ENCODE measurements at places on chromosomes 1 and 21.

DNA sequence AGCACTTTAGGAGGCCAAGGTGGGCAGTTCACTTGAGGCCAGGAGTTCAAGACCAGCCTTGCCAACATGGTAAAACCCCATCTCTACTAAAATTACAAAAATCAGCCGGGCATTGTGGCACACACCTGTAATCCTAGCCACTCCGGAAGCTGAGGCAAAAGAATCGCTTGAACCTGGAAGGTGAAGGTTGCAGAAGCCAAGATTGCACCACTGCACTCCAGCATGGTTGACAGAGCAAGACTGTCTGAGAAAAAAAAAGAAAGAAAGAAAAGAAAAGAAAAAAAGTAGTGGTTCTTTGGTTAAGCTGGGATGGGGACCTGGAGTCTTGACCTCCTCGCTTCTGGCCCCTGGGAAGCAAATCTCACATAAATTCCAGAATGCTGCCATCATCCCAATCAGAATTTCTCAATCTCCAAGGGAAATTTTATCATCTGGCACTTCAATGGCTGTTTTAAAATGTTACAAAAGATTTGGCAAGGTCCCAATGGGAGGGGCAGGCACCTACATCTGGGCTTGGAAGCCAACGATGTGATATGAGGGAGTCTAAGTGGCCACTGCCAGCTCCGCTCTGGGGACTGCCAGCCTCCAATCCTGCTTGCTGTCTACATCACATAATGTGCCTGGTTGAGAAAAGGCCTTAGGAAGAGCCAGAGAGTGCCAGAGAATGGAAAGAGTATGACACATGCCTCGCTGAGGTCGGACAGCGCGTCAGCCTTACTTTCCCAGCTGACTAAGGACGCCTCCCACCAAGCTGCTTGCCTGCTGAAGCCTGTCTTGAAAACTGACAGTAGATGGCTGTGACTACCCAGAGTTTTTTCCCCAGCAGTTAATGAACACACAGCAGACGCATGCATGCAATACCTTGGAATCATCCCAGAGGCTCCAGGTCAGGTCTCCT, 42.1 kb upstream of the SRP9 start:
- DNase-seq, result peak; percentile 63

- no peak for DNase-seq
These were observed 44.1 kb upstream of the EIF4G3 start for GRCh38 chr1:21220815-21221214.

DNA sequence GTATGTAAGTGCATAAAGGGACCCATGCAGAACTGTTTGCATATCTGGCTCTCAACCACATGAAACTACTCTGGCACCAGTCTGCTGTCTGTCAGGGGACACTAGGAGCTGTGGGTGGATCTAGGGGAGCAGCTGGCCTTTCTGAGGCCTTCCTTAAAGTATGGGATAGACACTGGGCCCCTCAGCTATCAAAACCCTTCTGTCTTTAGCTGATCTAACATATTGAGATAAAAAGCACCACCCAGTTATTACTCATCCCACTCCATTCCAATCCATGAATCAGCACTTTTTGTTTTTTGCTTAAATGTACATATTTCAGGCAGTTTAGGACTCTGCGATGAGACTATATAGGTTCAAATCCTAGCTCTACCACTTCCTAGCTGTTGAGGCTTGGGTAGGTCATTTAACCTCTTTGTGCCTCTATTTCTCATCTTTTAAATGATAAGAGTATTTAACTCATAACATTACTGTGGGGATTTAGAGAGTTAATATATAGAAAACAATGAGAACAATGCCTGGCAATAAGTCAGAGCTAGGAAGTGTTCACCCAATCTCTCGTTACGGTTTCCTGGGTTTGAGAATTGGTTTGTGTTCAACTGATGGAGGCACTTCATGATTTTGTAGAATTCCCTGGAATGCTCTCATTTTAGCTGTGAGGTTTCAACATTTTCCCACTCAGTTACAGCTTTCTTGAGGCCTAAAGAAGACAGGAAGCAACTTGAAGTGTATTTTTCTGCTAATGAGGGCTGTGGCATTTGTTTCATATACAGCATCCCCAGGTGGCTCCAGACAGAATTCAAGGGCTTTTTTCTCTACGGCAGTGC, 68.9 kb downstream of the LRIG2 start:
- no peak for DNase-seq

GRCh38 chr1:119279456-119280381, 88.9 kb upstream of the HAO2 start:
- no peak for DNase-seq

GRCh38 chr1:36846357-36846756, 188.0 kb downstream of the GRIK3 start:
- no peak for DNase-seq

GRCh38 chr1:29145739-29146437, 22.2 kb upstream of the TMEM200B start:
- DNase-seq, result no peak

GRCh38 chr1:55005351-55006140, 6.8 kb downstream of the BSND start:
- DNase-seq, result no peak

GRCh38 chr1:2275796-2276536, 47.8 kb downstream of the SKI start:
- DNase-seq, result no peak

GRCh38 chr1:88746916-88747315, 62.8 kb downstream of the PKN2 start:
- DNase-seq, result no peak

DNA sequence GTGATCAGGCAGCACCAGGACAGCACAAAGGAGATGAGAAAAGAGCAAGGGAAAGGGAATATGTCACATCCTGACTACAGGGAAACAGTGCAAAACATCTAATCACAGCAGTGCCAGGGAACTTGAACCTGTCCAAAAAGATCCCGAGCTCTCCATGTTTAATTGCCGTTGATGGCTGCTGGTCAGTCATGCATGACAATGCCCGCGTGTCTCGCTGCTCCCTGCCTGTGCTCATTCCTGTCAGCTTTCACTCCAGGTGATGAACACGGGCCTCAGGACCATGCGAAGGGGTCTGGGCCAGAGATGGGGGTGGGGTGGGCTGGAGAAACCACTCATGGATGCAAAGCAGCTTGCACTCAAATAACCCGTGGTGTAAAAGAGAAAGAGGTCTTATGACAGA, 287.0 kb downstream of the GPATCH2 start:
- DNase-seq, result no peak

GRCh38 chr1:114330451-114330983, 176.8 kb upstream of the SYT6 start:
- no peak for DNase-seq

DNA sequence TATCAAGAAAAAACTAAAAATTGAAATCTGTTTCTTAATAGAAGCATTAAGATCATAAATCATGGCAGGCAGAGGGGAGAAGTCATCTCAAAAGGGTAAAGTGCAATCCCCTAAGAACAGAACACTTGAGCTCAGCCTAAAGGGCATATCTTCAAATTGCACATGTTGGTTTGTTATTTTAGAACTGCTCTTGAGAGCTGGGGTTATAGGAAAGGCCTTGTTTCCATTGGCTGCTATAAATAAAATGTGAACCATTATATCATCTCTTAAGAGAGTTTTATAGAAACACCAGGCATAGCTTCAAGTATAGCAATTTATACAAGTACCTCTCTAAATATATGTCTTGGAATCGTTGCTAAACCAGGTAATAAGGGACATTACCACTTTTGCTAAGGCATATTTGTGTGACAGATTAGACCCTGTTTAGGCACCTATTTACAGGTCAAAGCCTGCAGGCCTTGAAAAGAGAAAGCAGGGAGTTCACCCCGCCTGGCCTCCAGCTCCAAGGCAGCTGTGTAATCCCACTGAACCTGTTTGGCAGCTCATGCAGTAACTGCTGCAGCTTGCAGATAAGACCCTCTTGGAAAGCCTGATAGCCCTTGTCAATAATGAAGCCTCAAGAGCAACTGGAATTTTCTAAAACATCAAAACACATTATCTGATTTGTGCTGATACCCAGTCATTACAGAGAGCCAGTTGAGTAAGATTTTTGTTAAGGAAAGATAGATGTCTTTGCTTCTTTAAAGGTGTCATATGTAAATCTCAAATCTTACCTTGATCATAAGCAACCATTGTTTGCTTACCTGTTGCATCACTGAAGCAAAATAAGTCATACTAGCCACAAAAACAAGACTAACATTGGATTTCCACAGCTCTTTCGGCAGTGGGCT, 24.2 kb upstream of the SYDE2 start:
- DNase-seq, result no peak

- DNase-seq, result no peak
These were observed 8.7 kb downstream of the LAPTM5 start for GRCh38 chr1:30748699-30749401.

DNA sequence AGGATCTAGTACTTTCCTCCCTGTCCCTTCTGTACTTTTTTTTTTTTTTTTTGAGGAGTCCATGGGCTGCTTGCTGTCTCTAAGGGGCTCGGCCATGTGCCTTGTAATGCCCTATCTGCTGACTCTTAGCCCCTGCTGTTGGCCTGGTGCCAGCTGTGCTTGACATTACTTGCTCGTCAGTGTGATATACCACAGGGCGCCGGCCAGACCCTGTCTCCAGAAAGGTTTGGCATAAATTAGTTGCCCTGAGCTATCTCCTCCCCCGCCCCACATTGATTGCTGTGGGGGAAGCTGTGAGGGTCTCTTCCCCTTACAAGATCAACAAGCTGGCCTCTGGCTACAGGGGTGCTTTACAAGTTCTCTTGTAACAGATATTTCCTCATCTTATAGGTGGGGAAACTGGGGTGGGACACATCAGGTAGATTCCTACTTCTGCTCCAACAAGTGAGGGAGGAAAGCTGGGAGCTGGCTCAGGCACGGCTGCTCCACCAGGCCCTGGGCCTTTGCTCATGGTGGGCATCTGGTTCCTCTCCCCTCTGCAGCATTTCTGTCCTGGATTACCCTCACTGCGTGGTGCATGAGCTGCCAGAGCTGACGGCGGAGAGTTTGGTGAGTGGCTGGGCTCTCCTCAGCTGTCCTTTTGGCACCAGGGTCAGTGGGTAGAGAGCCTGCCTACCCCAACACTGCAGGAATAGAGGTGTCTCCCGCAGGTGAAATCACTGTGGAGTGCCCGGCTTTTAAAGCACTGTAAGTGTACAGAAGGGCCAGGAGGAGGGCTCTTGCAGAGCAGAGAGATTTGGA, 15.6 kb downstream of the STRIP1 start:
- no peak for DNase-seq

DNA sequence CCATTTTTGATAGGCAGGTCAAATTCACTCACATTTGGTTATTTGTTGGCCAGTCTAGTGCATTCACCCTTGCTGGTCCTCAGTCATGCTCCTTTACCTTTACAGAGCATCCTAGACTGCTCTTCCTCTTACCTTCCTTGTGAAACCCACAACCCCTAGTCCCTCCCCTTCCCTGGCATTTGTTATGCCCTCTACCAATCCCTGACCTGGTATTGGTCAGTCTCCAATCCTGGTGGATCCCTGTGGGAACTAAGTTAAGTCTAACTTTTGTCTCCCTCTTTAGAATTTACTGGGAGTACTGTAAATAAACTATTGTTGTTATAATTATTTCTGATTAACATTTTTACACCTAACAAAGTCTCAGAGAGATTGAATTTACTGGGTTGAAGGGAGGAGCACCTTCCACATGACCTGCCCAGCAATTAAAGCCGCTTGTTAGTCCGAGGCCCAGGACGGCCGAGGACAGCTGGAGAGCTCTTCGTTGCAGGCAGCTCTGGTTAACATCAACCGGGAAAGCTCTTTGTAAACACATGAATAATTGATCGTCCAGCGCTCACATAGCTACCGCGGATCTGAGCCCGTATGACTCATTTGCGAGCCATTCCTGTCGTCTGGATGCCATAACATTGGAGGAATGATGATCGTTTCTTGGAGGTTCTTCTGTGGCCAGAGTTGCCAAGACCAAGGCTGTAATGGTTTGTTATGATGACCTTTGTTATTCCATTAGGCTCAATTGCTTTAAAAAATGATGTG, 31.9 kb downstream of the MTARC1 start:
- DNase-seq, result no peak

- DNase-seq, result no peak
These were observed 11.5 kb downstream of the ATP1A4 start for GRCh38 chr1:160162931-160163330.

GRCh38 chr1:7551442-7551841, 219.7 kb upstream of the VAMP3 start:
- DNase-seq, result no peak

DNA sequence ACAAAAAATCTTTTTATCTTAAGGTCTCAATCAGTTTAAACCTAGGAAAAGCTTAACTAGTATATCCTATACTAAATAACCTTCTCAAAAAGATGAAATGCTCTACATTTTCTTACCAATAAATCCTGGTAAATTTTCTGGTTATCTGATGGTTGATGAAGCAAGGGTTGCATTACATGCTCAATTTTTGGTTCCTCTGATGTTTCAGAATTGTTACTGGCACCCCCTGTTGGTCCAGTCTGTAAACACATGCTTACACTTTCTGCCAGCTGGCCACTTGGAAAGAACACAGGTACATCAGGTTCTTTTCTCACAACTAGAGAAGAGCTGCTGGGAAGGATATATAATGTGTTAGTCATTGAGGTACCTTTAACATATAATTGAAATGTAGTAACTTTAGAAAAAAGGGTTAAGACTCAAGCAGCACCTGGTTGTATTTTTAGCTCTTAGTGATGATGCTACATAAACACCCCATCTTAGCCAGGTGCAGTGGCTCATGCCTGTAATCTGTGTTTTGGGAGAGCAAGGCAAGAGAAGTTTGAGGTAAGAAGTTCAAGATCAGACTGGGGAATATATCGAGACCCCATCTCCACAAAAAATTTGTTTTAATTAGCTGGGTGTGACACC, 30.9 kb upstream of the TAL1 start:
- no peak for DNase-seq

GRCh38 chr1:206589206-206589605, 23.1 kb downstream of the EIF2D start:
- DNase-seq, result peak; percentile 74

- DNase-seq, result no peak
These were observed 93.8 kb downstream of the S1PR1 start for GRCh38 chr1:101330427-101331130.

DNA sequence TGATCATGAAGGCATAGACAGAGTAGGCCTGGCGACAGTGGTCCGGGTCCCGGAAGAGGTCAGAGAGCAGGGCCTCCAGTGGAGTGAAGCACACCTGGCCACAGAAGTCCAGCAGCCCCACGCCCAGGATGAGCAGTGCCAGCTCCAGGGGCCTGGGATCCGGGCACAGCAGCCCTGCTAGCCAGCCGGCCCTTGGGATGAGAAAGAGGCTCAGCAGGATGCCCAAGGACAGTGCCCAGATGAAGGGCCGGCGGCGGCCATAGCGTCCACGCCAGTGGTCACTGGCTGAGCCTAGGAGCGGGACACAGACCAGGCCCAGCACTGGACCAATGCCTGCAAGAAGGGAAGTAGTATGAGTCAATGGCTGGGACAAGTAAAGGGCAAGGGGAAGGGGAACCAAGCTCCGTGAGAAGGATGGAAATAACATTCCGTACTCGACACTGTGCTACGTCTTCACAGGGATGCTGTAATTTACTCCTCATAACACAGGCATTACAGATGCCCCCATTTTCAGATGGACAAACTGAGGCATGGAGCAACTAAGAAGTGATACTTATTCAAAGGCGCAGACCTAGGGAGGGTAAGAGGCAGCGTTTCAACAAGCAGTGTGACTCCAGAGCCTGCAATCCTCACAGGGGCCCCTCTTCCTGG, 16.9 kb downstream of the SLC45A3 start:
- DNase-seq, result no peak

- DNase-seq, result no peak
These were observed 9.2 kb downstream of the ABCG1 start for GRCh38 chr21:42227909-42228708.

- no peak for DNase-seq
These were observed 114.2 kb downstream of the ADGRL4 start for GRCh38 chr1:78892260-78892840.
